H1 (cell line): ENCODE measurements at places on chromosomes 7 and 10.

DNA sequence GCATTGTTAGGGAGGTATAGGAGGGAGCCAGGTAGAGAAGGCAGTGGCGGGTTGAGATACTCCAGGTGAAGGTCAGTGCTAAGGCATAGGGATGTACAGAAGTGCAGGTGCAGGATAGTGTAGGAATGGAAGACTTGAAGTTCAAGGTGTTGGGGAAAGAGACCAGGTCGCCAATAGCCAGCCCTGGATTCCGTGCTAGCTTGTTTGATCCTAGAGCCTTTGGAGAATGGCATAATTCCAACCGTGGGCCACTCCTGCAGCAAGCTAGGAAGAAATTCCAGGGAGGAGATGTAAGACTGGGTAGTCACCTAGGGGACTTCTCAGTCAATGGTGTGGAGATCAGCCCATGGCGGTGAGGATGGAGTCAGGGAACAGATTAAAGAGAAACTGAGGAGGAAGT lies 272.7 kb downstream of the RPS24 start:
- no peaks in the 10 kb centered on the region for H3K27me3 ChIP-seq
- no peak overlapping the region for H3K4me3 ChIP-seq
- no peaks in the 10 kb centered on the region for H3K36me3 ChIP-seq
- no peak overlapping the region for H3K27ac ChIP-seq

DNA sequence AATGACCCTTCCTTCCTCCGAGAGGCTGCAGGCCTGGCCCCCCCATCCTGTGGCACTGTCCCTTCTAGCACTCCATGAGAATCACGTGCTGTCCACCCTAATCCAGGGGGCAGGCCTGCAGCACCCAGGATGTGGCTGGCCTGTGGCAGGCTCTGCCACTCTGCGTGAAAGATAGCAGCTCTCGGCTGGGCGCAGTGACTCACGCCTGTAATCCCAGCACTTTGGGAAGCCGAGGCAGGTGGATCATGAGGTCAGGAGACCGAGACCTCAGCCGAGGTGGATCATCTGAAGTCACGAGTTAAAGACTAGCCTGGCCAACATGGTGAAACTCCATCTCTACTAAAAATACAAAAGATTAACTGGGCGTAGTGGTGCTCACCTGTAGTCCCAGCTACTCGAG lies 18.9 kb upstream of the LFNG start:
- H3K27ac ChIP-seq = peak overlapping the region; percentile 75; the same call in 1 of the 2 replicates
- no peaks in the 10 kb centered on the region for H3K36me3 ChIP-seq
- H3K4me3 ChIP-seq = no peak overlapping the region
- DNase-seq = no peak
- peaks cover 42% of the 10 kb centered on the region for H3K4me1 ChIP-seq
- H3K27me3 ChIP-seq = no peaks in the 10 kb centered on the region

DNA sequence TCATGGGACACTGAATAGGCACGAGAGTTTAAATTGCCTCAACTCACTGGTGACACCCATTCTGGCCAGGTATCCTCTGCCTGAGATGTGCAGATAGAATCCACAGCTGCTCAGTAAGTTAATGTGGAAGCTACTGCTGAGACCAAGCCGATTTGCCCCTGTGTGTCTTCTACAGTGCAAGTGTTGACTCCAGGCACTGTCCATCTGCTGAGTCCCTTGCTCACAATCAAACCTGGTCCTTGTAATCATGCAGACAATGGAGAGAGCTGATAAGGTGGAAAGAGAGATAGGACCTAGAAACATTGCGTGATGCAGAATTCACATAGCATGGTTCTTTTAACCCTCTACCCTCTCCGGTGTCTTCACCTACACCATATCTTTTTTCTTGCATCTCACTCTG lies 101.4 kb downstream of the ITGB8 start:
- no peak overlapping the region for H3K27ac ChIP-seq
- no peaks in the 10 kb centered on the region for H3K4me1 ChIP-seq
- no peaks in the 10 kb centered on the region for H3K36me3 ChIP-seq
- DNase-seq = no peak
- H3K4me3 ChIP-seq = no peak overlapping the region

GRCh38 chr10:34237898-34238455 lies 577.1 kb downstream of the PARD3 start:
- H3K4me3 ChIP-seq = no peak overlapping the region
- no peaks in the 10 kb centered on the region for H3K27me3 ChIP-seq
- peaks cover 3% of the 10 kb centered on the region; the same call in 1 of the 2 replicates for H3K4me1 ChIP-seq
- no peak overlapping the region for H3K27ac ChIP-seq
- DNase-seq = no peak

DNA sequence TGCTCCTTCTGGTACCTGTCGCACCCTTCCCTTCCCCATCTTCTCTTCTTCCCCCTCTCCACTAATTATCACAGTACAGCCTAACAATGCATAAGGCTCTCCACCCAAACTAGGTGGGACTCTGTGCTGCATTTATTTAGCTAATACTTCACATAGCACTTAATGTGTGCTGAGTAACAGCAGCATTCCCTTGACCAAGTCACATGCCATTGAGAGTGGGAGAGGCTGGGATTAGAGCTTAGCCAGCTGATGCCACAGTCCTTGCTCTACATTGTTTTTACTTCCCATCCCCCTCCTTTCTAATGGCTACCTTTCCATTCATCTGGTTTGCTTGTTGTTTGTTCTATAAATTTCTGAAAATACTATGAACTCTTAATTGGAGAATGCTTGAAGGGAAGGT lies 426.9 kb downstream of the LRMDA start:
- H3K27me3 ChIP-seq = no peaks in the 10 kb centered on the region
- DNase-seq = no peak
- no peak overlapping the region for H3K27ac ChIP-seq
- H3K4me1 ChIP-seq = peaks cover 8% of the 10 kb centered on the region
- no peaks in the 10 kb centered on the region for H3K36me3 ChIP-seq

- H3K36me3 ChIP-seq = no peaks in the 10 kb centered on the region
- H3K27ac ChIP-seq = no peak overlapping the region
- no peak for DNase-seq
Measured at GRCh38 chr7:72441791-72442190, 29.7 kb upstream of the CALN1 start.

GRCh38 chr10:131381576-131381975 lies 70.1 kb upstream of the TCERG1L start:
- no peaks in the 10 kb centered on the region for H3K36me3 ChIP-seq
- no peaks in the 10 kb centered on the region for H3K4me1 ChIP-seq

- no peak for DNase-seq
- no peak overlapping the region for H3K4me3 ChIP-seq
- no peaks in the 10 kb centered on the region for H3K36me3 ChIP-seq
- no peak overlapping the region for H3K27ac ChIP-seq
Measured at GRCh38 chr10:131859341-131860020, 41.3 kb upstream of the PPP2R2D start.

DNA sequence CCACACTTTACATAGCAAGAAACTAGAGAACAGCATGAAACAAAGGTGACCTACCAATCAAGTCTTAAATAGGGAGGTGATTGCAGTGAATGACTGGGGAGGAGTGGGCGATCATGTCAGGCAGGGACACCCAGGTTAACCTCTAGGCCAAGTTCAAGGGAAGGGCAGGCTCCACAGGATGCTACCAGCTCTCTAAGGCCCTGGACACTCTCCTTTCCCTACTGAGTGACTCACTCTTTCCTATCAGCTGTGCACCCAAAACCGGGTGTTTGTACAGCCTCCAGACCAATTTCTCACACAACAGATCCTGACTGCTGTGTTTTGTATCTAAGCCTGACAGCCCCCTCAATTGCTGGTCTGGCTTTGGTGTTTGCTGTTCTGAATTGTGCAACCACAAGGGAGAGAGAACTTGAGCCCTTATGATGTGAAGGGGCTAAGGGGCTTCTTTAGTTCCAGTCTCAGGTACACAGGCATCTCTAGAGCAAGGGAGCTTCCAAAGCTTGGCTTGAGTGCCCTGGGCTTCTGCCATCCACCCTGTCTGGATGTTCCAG lies 107.8 kb downstream of the TBXAS1 start:
- no peak overlapping the region for H3K27ac ChIP-seq
- no peak overlapping the region for H3K4me3 ChIP-seq
- H3K27me3 ChIP-seq = no peaks in the 10 kb centered on the region

GRCh38 chr7:47550788-47551470 lies 31.0 kb downstream of the TNS3 start:
- H3K4me3 ChIP-seq = no peak overlapping the region
- H3K27me3 ChIP-seq = no peaks in the 10 kb centered on the region
- no peaks in the 10 kb centered on the region for H3K36me3 ChIP-seq
- no peak overlapping the region for H3K27ac ChIP-seq
- no peaks in the 10 kb centered on the region; the same call in 1 of the 2 replicates for H3K4me1 ChIP-seq
- DNase-seq = no peak
